ENCODE measurements at places on chromosomes 13 and 19.

DNA sequence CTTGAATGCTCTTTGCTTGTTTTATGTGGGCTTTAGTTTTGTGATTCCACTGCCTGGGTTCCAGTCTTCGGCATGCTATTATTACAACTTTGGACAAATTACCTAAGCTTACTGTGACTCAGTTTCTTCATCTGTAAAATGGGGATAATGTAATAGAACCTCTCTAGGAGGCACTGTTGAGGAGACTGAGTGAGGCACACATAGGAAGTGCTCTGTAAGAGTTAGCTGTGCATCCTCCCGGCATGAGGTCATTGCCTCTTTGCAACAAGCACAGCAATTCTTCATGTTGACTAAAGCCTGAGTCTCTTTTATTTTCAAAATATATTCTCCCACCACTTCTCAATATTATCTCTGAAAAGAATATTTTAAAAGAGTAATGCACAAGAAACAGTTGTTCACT is 227.4 kb downstream of the DLEU7 start:
- no peak for DNase-seq

DNA sequence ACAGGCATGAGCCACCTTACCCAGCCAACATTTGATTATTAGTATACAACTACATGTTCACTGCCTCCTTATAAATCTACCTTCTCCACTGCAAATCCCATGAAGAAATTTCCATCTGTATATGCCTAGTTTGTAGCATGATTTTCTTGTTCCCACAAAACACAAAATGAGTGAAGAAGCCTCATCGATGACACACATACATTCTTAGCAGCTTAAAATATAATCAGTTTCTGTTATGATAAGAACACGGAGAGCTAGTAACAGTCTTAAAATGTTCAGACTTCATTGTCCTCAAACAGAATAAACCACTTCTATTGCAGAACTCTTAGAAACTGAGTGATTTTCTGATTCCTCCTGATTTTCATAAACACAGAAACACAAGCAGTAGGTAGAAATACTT is 740.5 kb downstream of the PCDH9 start:
- DNase-seq, result no peak

- no peak for DNase-seq
These were observed 1.4 kb downstream of the ANKRD10 start for GRCh38 chr13:110913322-110914080.

GRCh38 chr13:29918845-29919244 is 68.4 kb upstream of the UBL3 start:
- DNase-seq, result no peak

GRCh38 chr13:29103065-29103800 is 283.1 kb downstream of the MTUS2 start:
- no peak for DNase-seq

DNA sequence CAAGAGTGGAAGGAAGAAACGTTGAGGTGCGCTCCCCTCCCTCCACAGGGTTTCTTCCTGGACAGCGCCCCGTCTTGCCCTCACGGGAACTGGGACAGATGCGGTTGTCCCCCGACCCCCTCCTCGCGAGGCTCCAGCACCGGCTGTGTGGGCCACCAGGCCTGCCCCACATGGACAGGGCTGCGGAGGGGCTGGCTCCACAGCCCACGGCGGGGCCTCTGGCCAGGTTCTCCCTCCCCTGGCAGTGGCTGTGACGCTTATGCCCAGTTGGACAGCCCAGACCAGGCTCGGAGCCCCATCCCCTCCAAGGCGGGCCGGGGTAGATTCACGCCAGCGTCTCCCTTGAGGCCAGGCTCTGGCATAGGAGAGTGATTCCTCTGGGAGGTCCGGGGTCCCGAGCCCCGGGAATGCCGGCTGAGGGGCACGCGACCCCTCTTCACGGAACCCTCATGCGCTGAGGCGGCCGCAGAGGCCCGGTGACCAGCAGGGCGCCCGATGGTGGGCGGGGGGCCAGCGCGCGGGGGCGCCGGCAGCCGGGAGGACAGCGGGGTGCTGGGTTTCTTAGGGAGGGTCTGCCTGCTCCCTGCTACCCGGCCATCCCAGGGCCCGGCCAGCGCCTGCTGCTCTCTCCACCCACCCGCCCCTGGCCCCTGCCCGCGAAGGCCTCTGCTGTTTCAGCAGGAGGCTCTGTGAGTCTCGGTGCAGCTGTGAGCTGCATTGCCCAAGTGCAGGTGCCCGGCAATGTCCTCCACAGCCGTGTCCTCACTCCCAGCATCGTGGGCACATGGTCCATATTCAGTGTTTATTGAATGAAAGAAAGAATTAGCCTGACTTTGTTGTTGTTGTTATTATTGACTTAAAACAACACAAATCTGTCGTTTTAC is 20.3 kb upstream of the GAS6 start:
- DNase-seq, result no peak

DNA sequence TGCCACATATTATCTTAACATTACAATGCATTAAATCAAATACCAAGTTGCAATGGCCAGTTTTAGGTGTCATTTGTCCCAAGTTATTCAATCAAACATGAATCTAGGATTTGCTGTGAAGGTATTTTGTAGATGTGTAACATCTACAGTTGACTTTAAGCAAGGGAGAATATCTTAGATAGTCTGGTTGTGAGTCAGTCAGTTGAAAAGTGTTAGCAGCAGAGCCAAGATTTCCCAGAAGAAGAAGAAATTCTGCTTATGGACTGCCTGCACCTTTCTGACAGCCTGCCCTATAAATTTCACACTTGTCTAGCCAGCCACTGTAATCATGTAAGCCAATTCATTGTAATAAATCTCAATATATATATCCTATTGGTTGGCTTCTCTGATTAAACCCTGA is 41.3 kb upstream of the INTS6 start:
- no peak for DNase-seq

- DNase-seq, result no peak
These were observed 25.2 kb upstream of the KATNAL1 start for GRCh38 chr13:30332456-30333143.

GRCh38 chr13:62760724-62761123 is 1345.1 kb upstream of the PCDH20 start:
- no peak for DNase-seq

GRCh38 chr13:25819856-25820530 is 231.8 kb downstream of the SHISA2 start:
- no peak for DNase-seq

- DNase-seq, result no peak
These were observed 16.5 kb downstream of the PLD3 start for GRCh38 chr19:40365010-40365409.

DNA sequence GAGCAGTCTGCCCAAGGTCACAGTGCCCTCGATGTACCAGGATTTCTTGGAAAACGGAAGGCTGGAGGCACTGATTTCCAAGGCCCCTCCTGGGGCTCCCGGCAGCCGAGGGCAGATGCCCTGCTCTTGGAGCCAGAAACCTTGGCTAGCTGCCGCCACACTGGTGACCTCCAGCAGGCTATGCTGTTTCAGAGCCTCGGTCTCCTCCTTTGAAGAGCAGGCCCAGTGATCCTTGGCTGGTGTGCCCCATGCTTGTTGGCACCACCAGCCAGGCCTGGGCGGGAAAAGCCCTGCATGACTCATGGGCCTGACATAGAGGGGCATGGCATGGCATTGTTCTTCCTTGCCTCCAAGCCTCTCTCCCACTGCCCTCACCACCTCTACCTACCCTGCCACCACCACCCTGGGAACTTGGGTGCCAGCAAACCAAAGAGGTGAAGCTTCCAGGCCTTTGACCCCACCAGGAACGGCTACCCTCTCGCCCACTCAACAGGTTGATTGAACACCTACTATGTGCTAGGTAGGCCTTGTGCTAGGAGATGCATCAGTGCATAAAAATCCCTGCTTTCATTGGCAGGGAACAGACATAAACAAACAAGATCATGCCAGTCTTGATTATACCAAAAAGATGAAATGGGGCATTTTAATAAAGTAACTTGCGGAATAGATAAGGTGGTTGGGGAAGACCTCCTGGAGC is 1.6 kb upstream of the CLEC11A start:
- no peak for DNase-seq

DNA sequence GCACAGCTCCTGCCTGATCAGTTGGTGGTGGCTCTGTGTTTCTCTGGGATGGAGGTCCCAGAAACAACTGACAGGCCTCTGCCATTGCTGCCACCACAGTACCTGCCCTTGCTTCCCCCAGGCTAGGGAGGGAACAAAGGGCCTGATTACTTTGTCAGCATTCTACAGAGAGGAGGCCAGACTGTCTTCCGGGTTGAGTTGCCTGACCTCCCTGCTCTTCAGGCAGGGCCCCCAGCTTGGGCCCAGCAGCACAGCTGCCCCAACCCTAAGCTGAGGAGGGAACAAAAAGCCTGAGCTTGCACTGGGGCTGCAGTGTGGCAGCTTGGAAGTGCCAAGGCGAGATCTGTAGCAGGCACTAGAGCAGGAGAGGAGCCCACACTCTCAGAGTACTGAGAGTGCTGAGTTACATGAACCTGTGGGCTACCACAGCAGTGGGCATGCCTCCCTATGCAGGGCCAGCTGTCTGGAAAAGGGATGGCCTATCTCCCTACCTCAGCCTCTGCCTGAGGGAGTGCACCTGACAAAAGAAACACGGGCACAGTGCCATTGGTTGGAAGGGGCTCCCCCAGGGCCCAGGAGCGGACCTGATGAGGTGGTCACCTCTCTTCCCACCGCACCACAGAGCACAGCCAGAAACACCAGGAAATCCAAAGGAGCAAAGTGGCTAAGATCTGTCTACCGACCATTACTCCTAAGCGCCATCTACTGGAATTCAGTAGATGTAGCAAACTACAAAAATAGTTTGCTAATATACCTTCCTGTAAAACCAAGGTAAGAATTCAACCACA is 24.4 kb downstream of the SLC25A15 start:
- DNase-seq, result no peak

- DNase-seq, result no peak
These were observed 70.1 kb downstream of the NALCN start for GRCh38 chr13:101346161-101346560.

GRCh38 chr19:40799558-40800338 is 757 bp downstream of the EGLN2 start:
- peak; percentile 22 for DNase-seq

- DNase-seq, result peak; percentile 81
These were observed at the start of gene ESD for GRCh38 chr13:46796515-46797474. Gene ESD, minus strand, starts transcription at chr13:46797161. Its CDS starts 5,748 bp downstream, at chr13:46791413.

DNA sequence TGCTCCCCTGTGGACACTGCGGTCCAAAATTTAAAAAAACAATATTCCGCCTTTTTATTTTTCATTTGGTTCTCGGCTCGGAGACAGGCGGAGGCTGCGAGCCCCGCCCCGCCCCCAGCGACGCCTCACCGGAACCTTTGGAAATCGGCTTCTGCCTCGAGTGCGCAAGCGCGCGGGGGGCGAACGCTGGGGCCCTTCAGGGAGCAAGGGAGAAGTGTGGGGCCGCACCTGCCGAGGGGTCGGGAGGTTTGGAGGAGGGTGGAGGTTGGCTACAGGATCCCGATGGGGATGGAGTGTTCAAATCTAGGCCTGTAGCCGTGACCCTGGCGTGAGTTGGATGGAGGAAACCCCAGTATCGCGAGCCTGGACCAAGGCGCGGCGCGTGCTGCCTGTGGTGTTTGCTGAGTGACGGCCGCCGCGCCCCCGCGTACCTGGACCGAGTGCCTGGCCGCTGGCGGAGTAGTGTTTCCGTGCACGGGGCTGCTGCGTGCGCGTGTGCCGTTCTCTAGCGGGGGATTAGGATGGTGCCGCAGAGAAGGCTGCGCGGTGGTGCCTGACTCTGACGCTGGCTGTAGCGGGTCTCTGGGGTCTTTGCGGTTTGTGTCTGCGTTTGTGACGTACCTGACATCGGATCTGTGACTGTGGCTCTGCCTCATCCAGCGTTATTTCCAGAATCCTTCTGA is 565 bp upstream of the ZFP30 start:
- peak; percentile 74 for DNase-seq

DNA sequence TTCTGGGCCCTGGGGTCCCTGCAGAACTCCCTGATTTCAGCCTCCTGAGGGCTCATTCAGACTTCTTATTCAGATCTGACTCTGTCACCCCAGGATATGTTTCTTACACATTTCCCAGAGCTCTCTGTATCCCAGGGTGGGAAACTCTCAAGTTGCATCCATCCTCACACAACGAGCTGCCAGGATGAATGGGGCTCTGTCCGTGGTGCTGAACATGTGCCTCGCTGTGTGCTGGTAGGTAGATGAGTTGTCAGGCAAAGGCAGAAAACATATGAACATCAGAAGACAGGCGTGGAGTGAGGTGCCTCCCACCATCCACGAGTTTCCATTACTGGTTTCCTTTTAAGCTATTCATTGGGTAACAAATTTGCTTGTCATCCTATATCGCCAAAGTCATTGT is 11.4 kb upstream of the IGFL1 start:
- no peak for DNase-seq

DNA sequence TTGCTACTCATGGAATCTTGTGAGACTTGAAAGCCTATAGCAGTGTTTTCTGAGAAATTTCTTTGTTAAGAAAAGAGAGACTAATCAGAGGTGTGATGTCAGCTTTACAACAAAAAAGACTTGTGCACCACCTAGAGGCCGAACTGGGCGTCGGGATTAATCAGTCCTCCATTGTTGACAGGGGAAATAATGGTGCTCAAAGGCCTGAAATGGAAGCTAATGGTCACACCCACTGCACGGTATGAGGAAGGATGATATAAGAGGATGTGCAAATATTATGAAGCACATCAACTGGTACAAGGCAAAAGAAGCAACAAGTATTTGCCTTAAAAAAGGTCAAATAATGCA is 480.2 kb upstream of the MIR17HG start:
- DNase-seq, result no peak

- DNase-seq, result no peak
These were observed 26.3 kb upstream of the ZNF492 start for GRCh38 chr19:22607653-22608430.

- no peak for DNase-seq
These were observed 6.1 kb downstream of the RNF126 start for GRCh38 chr19:656751-657559.

GRCh38 chr13:99690426-99691174 is 189.3 kb downstream of the TM9SF2 start:
- no peak for DNase-seq

- DNase-seq, result no peak
These were observed 6.1 kb downstream of the ZNF700 start for GRCh38 chr19:11931051-11931450.

- DNase-seq, result no peak
These were observed 7.4 kb upstream of the CEACAM18 start for GRCh38 chr19:51470966-51471365.

DNA sequence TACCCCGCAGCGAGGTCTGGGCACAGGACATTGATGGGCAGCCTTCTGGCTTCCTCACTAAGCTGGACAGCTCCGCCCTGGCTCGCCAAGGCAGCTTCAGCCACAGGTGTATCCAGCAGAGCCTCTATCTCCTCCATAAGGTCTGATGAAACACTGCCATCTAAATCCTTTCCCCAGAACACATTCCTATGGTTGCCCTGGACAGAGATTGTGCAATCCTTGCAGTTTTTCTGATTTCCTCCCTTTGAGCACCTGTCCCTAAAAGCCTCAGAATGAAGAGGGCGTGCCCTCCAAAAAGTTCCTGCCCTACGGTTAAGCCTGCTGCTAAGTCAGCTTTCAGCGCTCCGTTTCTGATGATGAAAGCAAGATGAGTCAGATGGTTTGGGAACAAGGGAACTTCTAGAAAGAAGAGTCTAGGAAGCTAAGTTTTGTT is 21.0 kb downstream of the CLEC4M start:
- no peak for DNase-seq

- DNase-seq, result no peak
These were observed 47.2 kb upstream of the ZNF737 start for GRCh38 chr19:20612711-20613316.

All from effector CD4-positive, alpha-beta T cell (primary cell).